ENCODE measurements at places on chromosomes 4 and X.

DNA sequence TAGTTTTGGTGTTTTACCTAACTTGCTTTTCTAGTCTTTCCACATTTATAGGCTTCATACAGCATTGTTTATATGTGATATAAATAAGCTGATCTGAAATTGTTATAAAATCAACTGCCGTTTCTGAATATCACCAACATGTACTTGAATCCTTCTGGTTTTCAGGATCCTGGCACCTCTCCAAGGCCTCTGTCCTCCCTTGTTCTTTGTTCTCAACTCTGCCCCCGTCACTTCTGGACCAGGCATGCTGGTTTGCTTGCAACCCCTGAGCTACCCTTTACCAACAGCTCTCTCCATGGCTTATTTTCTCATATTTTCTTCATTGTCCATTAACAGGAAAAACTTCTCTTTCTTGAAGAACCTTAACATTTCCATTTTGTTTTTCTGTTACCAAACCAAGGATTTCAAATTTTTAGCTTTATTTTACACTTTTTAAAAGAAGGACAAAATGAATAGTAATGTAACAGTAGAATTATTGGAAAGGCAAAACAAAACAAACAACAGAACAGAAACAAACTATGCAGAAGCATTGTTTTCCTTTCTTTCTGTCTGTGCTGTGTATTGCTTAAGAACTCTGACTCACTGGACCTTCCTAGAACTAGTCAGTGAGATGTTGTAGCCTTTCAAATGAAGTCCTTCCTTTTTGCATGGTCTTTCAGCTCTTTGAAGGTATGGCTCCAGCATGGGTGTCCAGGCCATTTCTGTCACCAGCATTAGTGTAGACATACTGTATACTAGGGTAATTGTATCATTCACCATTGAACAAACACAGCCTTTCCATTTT, 44.8 kb downstream of the BANK1 start:
- no peak for DNase-seq

GRCh38 chr4:179867300-179867878, 2375.8 kb upstream of the TENM3 start:
- peak; percentile 56 for DNase-seq

DNA sequence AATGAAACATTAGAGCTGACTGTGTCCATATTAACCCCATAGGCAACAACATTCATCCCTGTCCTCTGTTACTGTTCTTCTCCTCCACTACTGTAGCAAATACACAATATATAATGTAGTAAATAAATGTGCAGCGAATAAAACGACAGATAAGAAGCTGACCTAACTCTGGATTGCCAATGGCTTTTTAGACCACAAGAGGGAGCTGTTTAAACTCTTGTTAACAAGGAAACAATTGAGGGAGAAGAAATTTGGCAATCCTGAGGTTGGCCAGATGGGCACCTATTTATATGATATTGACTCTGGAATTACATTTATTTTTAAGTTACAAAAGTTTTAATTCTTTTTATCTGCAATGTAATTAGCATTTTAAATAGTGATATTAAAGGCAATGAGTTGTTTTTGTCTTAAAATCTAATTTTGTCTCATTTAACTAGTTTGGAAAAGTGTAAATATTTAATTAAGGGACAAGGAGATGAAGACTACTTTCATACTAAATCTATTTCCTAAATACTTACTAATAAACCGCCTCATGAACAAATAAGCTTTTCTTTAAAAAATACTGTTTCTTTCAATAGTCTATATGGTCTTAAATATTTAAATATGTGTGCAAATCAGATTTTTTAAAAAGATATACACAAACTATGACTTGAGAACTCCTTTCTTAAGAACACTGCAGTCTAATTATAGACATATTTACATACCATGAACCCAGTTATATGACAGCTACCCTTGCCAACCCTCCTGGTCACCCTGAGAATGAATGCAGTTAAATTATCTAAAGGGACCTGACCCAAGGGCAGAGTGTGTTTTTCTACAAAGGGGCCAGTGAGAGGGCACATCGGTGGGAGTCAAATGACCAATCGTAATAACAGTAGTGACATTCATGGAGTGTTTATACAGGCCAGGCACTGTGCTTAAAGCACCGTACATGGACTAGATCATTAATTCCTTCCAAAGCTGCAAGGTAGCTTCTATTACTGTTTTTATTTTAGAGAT, 52.9 kb upstream of the HPF1 start:
- peak; percentile 89 for DNase-seq

GRCh38 chrX:155028129-155028528, 1.5 kb downstream of the FUNDC2 start:
- no peak for DNase-seq

DNA sequence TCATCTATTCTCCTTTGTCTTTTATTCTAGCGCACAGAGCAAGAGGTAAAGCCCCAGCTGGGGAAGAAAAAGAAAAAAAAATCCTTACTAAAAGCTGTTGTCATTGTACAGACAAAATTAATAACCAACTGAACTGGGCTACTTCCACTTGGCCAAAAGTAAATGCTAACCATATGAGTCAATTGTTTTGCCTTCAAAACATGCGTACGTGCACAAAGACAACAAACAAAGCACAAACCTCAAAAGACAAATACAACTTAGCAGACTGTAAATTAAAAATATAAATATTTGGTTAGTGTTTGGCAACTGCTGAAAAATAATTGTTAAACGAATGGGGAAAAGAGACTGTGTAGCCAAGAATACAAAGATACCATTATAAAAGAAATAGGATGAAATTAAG, 5.9 kb downstream of the EDA2R start:
- no peak for DNase-seq

- DNase-seq, result no peak
Observed at GRCh38 chr4:80173401-80173800, 23.9 kb upstream of the PRDM8 start.

GRCh38 chr4:26860922-26861433, 337 bp downstream of the STIM2 start:
- DNase-seq, result peak; percentile 38

GRCh38 chrX:57451426-57452020, 140.3 kb upstream of the ZXDB start:
- no peak for DNase-seq

GRCh38 chrX:133306316-133306715, 88.2 kb upstream of the TFDP3 start:
- no peak for DNase-seq

GRCh38 chrX:39871648-39872047, 226.1 kb downstream of the BCOR start:
- no peak for DNase-seq

DNA sequence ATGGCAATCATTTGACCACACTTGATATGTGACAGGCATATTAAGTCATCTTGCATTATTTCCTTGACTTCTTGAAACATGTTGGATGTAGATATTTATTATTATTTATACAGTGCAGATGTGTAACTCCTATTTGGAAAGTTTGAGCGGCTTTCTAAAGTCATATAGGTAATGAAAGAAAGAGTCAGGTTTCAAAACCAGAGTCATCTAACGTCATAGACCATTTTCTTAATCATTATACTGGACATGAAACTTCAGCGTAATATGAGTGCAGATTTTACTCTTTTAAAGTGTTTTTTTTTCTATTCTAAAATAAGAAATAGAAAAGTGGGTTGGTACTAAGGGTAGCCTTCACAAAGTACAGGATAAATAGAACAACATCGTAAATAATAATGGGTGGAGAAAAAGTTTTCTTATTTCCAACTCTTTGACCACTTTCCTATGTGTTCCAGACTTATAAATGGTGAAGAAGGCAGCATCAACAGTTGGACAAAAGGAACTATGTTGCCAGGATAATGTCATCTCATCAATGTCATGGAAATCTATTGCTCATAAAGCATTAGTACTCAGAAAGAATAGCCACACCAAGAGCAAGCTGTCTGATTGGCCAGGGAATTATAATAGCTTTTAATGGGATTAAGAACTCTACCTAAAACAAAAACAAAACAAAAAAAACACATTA, 108.0 kb upstream of the PCDH18 start:
- no peak for DNase-seq

DNA sequence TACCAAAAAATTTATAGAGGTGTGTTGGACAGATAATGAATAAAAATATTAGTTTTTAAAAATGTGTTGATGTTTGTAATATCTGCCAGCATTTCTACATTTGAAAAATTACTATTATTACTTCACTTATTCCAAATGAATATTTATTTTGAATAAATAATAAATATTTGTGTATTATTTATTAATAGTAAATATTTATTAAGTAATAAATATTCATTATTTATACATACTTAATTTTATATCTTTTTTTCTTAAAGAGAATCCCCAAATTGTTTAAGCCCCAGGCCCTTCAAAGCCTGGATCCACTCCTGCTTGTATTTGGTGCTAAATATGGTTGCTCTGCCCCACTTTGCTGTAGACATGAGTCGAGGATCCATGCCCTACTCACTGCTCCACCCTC, 60.5 kb upstream of the HOPX start:
- no peak for DNase-seq

DNA sequence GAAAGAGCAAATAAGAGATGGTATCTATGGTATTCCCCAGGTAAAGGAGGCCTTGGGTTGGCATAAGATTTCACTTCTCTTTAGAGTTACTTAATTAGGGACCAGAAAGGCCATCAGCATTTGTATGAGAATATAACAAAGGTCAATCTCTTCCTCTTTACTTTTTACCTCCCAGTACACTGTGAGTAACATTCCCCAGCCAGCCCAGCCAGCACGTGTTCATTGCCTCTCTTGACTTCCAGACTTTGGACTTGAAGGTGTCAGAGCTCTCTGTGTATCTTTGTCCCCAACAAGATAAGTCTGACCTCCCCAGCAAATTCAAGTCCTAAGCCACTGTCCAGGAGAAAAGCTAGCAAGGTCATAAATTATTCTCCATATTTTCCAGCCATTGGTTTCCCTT, 110.5 kb downstream of the AR start:
- DNase-seq, result no peak

DNA sequence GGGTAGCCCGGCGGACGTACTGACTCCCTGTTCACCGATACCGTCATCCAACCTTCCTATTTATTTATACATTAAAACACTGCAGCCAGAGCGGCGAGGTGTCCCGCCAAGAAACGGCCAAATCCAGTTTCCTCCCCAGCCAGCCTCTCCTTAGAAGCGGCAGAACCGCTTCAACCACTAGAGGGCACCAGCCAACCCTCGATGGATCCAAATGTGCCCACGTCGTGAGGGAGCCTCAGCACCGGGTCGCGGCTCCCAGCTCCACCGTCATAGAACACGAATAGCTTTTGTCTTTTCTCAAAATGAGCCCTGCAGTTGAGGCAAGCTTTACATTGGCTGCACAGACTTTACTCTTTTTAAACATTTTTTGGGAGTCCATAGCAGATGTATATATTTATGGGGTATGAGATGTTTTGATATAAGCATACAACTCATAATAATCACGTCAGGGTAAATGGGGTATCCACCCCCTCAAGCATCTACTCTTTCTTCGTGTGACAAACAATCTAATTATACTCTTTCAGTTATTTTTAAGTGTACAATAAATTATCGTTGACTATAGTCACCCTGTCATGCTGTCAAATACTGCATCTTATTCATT, 13.0 kb upstream of the HELT start:
- peak; percentile 82 for DNase-seq

GRCh38 chr4:121064482-121064881, 7.9 kb downstream of the NDNF start:
- DNase-seq, result no peak

GRCh38 chrX:18616688-18617406, 55.1 kb downstream of the RS1 start:
- no peak for DNase-seq

DNA sequence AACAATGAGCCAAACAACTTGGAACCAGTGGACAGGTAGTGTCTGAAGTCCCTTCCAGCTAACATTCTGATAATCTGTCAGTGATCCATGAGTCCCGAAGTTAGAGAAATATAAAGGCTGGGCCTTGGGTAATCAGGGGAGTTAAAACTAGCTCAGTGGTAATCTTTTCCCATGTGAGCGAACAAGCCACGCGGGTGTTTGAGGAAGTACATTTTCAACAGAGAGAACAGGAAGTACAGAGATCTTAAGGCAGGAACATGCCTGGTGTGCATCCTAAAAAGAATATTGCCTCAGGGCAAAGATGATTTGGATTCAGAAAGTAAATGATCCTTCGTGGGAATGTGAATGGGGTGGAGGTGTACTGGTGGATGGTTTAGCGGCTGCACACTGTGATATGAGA, 42.9 kb downstream of the FNIP2 start:
- DNase-seq, result peak; percentile 64

GRCh38 chr4:89829470-89830138, 7.4 kb downstream of the SNCA start:
- DNase-seq, result peak; percentile 56

GRCh38 chr4:86249074-86249473, 110.8 kb downstream of the MAPK10 start:
- DNase-seq, result no peak

DNA sequence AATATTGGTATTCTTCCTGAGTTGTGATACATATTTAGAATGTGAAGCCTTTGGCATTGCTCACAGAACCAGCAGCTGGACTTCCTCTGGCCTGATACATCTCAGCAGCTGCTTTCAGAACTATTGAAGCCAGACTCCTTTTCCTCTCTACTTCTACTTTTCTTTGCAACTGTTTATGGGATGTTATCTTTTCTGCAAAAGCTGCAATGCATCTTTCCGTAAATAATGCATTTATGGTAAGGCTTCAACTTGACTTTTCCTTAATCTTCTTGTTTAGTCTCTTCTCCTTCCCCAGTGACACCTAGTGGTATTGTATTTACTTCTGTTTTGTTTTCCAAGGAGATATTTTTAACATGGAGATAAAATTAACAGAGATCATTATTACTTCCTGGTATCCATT, 1548.7 kb downstream of the PCDH7 start:
- DNase-seq, result no peak

- no peak for DNase-seq
Observed at GRCh38 chr4:56668267-56668666, 12.8 kb downstream of the HOPX start.

All from hematopoietic multipotent progenitor cell treated with erythropoietin and hydrocortisone succinate and interleukin-3 and kit ligand, for 8 days (in vitro differentiated cells).